ENCODE measurements at places on chromosomes 6 and 20.

- DNase-seq, result no peak
These were observed 26.4 kb upstream of the PAQR8 start for GRCh38 chr6:52335576-52335975.

GRCh38 chr6:41941280-41942066, at the start of gene CCND3:
TSS of gene CCND3 (minus strand) at chr6:41941808. CDS start at chr6:41941649, 159 bp downstream.
- peak; percentile 83 for DNase-seq

DNA sequence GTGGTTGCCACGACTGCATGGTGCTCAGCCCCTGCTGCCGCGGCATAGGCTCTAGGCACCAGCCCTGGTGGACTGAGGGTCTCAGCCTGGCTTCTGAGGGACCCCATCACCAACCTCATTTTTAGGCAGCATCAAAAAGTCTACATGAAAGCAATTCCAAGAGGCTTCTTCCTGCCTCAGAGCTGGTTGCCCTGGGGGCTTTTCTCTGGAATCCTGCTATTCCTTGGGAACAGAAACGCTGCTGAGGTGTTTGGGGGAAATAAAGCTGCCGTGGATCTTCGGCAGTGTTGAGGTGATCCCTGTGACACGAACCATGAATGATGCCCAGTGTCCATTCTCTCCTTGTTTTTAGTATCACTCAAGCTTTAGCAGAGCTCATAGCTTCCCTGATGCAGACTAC, 148.4 kb upstream of the LRFN2 start:
- DNase-seq, result no peak

DNA sequence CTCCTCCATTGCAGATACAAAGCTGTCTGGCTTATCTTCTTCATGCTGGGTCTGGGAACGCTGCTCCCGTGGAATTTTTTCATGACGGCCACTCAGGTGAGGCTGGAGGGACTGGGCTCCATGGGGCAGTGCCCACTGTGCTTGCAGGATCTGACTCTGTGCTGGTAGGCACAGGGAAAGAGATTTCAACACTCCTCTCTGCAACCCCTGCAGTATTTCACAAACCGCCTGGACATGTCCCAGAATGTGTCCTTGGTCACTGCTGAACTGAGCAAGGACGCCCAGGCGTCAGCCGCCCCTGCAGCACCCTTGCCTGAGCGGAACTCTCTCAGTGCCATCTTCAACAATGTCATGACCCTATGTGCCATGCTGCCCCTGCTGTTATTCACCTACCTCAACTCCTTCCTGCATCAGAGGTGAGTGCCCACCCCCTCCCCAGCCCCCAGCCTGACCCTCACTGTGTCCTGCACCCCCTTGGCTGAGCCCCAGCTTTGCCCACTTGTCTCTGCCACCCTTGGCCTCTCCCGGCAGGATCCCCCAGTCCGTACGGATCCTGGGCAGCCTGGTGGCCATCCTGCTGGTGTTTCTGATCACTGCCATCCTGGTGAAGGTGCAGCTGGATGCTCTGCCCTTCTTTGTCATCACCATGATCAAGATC, 6.1 kb downstream of the SLC29A1 start:
- no peak for DNase-seq

DNA sequence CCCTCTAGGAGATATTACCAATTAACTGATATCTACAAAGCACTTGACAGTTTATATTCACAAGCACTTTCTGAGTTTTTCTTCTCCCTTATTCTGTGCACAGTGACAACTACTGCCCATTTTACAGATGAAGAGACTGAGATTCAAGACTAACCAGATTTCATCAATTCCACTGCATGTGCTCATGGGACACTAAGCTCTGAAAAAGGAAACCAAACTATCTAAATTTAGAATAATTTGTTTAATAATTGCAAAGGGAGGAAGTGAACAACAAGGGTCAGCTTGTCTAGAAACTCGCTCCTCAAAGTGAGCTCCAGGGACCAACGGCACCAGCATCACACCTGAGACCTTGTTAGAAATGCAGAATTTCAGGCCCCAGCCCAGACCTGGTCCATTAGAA, 50.8 kb upstream of the MYLIP start:
- DNase-seq, result no peak

- DNase-seq, result no peak
These were observed 98.4 kb upstream of the TBX18 start for GRCh38 chr6:84862843-84863242.

DNA sequence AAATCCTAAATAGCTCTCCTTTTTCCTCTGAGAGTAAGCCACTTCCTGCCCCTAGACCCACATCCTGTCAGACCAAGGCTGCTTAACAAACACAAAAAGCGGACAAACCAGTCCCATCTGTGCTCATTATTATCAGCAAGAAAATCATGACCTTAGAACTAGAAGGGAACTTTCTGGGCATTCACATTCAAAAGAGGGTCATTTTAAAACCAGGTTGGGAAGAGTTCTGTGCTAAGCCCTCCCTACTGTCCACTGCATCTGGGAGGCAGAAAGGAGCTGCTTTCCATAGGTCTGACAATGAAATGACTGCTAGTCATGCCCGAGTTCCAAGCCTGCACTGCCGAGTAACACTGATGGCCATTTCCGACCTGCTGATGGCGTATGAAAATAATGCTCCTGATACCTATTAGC, 15.4 kb downstream of the EZR start:
- peak; percentile 53 for DNase-seq

DNA sequence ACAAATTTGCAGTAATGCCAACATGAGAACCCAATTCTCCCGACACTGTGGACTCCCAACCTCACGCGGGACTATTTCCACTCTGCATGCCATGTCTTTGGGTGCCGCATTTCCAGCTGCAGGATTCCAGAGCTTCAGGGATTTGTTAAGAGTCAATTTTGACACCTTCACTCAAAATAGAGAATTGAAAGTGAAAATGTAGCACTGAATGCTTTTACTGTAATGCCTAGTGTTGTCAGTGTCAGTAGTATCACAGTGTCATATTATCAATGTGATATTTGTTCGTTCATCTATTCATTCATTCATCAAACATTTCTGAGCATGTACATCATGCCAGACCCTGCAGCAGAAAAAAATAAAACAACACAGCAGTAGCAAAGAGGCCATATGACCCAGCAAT, 13.4 kb upstream of the FAM50B start:
- no peak for DNase-seq
